NCI-H82 (cell line): ENCODE measurements at places on chromosomes 16 and 17.

DNA sequence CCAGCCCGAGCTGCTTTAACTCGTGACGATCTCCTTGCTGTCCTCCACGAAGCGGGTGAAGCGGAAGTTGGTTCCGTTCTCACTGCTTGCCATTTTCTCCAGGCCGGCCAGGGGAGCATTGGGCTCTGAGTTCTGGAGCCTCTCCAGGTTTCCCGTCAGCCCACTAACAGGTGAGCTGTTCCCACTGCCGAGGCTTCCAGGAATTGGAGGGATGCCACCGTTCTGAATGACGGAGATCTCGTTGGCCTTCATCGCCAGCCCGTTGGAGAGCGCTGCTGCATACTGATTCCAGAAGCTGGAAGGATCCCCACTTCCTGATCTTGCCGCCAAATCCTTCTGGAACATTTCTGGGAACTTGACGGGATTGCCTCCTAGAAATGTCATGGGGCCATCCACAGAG lies 14.0 kb downstream of the SALL1 start:
- DNase-seq, result no peak

- no peak for DNase-seq
These were observed 1.3 kb upstream of the SCN4A start for GRCh38 chr17:63973930-63974593.

DNA sequence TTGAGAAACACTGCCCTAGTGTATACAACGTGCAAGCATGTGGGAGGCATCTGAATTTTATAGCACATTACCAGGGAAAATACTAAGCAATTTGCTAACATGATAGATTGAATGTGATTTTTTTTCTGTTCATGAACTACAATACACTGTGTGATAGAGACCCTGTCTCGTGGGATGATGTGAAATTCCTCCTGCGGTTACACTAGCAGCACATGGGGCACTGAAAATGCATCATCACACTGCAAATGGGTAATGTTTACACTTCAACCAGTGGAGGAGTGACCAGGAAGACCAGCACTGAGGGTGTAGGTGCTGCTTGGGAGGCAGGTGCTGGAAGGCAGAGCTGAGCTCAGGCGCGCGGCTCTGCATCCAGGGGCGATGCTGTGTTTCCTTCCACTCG lies 28.8 kb downstream of the ORC6 start:
- DNase-seq, result no peak

DNA sequence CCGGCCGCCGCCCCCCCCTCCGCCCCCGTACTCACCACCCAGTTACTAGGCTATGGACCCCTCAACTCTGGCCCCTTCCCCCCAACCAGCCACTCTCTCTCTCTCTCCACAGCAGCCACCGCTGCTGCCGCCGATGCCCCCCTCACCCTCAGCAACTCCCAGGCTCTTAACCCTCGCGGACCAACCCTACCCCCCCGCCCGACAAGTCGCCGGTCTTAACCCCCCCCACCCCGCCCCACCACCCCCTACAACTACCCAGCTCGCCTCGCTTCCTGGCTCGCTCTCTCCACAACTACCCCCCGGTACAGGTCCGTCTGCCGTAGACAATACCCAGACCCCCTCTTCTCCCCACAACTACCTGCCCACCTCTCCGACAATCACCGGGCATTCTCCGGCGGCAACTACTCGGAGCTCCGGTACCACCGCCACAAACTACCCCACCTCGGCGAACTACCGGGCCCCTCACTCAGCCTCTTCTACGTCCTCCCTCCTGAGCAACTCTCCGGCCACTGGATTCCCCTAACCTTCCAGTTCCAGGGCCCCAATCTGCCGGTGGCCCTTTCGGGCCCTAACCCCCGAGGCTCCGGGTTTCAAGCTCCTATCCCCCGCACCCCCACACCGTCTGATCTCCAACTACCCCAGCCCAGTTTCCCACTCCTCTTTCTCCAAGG lies 702 bp downstream of the PHF23 start:
- peak; percentile 70 for DNase-seq

- DNase-seq, result no peak
These were observed 402.6 kb upstream of the C16orf82 start for GRCh38 chr16:26664086-26664485.

DNA sequence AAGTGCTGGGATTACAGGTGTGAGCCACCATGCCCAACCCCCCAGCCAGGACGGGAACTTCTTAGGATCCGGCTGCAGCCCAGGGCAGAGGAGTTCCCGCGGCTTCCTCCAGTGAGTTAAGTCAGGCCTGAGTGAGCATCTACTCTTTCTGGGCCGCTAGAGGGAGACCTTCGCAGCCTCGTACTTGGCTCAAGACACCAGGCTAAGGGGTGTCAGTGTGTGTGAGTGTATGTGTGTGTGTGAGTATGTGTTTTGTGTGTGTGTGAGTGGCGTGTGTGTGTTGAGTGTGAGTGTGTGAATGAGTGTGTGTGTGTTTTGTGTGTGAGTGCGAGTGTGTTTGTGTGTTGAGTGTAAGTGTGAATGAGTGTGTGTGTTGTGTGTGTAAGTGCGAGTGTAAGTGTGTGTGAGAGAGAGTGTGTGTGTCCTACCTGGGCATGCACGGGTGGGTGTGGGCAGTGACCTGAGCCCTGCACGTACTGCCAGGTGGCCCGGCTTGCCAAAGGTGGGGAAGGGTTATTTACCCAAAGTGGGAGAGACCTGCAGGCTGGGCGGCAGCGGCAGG lies 58.5 kb downstream of the TMEM235 start:
- DNase-seq, result peak; percentile 90

DNA sequence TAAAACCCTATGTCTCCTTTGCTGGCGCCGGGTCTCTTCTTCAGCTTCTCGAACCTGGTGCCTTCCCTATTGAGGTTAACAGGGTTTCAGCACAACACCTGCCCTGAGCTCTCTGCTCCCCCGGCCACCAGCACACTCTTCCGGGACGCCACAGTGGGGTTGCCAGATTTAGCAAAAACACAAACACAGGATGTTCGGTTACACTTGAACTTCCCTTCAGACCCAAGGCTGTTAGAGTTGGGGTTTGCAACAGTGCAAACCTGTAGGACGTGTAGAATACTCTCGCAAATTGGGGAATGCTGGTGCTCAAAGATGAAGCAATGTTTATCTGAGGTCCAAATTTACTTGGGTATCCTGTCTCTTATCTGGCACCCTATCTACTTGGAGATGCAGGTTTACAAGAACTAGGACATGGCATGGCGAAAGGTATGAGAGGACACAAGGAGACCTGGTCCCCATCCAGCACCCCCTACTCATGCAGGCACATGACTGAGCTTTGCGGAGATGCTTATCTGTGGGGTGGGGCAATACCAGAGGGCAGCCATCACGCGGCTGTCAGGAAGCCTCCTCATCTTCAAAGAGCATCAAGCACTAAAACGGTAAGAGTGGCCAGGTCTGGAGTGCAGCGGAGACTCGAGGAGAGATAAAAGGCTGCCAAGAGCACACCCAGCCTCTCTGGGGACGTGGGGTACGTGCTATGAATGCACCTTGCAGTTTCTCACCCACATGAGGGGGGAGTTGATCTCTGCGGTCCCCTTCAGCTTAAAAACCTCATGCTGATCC lies 52.8 kb downstream of the SDK2 start:
- peak; percentile 58 for DNase-seq

DNA sequence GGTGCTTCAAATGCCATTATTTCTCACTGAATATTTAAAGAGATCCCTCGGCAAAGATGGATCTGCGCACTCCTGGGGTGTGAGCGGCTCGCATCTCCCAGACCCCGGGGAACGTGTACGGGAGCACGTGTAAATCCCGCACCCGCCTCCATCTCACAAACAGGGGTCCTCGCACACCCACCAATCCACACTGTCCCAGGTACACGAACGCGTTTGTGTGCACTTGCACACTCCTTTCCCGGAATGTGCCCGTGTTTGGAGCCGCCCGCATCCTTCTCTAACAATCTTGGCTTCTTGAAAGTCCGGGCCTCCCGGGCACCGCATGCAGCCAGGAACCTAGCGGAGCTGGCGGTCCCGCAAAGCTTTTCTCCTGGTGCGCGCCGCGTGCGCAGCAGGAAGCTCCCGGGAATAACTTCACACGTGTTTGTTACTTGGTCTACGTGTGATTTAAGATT lies 2.5 kb upstream of the SALL1 start:
- no peak for DNase-seq

GRCh38 chr16:1070084-1070863 lies 2.3 kb upstream of the SSTR5 start:
- DNase-seq, result no peak

GRCh38 chr16:10858203-10858602 lies 18.8 kb upstream of the CIITA start:
- no peak for DNase-seq

GRCh38 chr17:2961446-2961845 lies 102.0 kb downstream of the OR1D5 start:
- DNase-seq, result no peak

DNA sequence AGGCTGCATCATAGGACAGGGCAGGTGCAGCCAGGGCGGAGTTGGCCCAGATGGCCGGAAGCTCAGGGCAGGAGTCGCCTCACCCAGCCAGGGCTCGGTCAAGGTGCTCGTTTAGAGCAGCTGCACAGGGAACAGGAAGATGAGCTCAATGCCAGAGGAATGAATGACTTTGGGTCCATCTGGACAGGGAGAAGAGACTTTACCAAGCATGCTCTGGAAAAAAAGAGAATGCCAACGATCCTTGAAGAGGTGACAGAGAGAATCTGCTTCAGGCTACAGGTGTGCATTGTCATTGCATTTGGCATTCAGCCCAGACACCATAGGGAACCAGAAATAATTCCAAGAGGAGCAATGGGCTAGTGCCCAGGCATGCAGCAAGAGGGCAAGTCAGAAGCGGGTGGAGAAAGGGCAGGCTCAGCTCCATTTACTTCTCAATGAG lies 6.7 kb upstream of the MPP3 start:
- peak; percentile 63 for DNase-seq

DNA sequence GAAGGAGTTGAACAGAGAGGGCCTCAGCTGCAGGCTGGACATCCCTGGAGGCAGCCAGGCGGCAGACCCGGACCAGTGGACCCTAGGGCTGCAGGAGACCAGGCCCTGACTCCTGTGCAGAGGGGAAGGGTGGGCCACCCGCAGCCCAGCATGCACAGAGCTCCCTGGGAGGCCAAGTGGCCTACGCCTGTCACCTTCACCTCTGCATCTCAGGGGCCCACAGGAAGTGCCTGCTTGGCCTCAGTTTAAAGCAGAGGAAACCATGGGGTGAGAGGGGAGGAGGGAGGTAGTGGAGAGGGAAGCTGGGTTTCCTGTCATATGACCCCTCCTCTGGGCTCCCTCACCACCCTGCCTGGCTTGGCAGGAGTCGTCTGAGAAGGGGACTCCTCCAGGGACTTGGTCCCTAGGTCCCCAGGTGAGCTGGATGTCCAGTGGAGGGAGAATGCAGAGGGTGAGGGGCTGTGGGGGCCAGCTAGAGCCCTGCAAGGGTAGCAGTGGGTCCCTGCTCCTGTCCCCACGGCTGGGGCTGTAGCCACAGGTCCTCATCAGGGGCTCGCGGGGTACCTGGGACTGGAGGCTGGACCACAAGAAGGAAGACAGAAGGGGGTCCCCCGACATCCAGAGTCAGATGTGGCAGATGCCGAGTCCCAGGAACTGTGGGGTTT lies at the start of gene TMC8:
Gene TMC8 (plus strand): TSS at position 335 of the 665 bp plus-strand sequence. CDS start 818 bp downstream, outside the sequence.
- no peak for DNase-seq

- DNase-seq, result no peak
These were observed 40.0 kb upstream of the CD300E start for GRCh38 chr17:74663561-74663960.

- DNase-seq, result no peak
These were observed 1735.9 kb downstream of the TP53TG3F start for GRCh38 chr16:35195173-35195863.

- DNase-seq, result no peak
These were observed 17.8 kb downstream of the HS3ST6 start for GRCh38 chr16:1900452-1900774.

- DNase-seq, result peak; percentile 76
These were observed 165.6 kb downstream of the RAB11FIP4 start for GRCh38 chr17:31556969-31557645.

DNA sequence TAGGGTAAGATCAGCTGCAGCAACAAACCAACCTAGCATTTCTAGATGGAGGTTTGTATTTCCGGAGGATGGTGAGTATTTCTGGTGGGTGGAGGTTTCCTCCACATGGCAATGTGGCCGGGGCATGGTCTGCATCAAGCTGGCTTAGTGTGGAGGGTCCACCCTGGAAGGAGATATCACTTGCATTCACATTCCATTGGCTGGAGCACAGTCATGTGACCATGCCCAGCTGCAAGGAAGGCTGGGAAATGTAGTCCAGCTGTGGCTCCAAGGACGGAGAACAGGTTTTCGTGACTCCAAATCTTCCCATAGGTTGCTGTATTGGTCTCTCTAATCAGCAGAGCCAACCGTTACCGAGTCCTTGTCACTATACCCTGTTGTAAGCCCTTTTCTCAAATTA lies 68.7 kb downstream of the RAI1 start:
- DNase-seq, result peak; percentile 91

- no peak for DNase-seq
These were observed 38.0 kb upstream of the SNN start for GRCh38 chr16:11630046-11630767.

DNA sequence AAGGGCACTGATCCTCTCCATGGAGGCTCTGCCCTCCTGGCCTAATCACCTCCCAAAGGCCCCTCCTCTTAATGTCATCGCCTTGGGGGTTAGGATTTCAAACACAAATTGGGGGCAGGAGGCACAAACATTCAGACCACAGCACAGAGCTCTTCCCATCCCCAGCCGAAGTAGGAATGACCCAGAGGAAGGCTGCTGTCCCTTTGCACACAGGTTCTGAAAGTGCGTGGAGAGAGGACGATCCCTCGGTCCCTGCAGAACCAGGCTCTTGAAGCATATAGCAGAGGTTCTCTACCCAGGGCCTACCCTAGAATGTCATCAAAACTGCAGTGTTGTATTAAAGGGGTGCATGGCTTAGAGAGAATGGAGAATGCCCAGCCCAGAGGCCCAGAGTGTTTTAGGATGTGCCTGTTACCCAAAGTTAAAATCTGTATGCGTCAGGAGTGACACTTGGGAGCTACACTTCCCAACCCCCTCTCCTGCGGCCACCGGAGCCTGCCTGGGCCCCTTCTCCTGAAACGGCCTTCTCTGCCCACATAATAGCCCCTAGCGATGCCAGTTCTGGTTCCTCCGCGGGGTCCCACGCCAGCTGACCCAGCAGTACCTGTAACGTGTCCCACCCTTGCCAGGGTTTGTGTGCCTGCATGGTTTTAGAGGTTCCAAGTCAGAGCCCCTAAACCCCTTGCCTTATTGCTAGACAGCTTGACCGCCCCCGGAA lies 159.5 kb upstream of the CACNG5 start:
- no peak for DNase-seq

DNA sequence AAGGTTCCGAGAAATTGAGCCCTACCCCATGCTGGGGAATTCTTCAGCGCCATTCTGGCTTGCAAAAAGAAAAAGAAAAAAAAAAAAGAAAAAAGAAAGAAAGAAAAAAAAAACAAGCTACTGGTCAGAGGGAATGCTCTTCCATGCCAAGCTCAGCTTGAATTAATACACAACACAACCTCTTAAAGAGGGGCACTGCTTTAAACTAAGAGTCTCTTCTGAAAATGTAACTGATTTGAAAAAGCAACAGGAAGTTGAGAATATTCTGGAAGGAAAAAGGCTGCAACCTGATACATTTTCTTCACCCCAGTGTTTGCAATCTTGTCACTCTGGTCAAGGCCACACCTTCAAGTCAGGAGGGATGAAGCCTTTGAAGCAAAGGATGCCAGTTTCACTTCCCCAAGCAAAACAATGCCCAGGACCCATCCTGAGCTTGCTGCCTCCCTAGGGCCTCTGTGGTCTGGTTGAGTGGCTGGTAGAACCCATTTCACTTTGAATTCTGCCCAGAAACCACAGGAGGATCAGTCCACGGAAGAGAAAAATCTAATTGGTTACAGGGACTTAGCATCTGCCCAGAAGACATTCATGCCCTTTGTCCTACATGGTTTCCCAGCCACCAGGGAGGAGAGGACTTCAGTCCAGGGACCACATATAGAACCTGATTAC lies 389.7 kb downstream of the SOX9 start:
- DNase-seq, result no peak
